NCI-H748 treated with DMSO at 0.1 percent for 48 hours (cell line): ENCODE measurements at places on chromosomes 1 and 21.

DNA sequence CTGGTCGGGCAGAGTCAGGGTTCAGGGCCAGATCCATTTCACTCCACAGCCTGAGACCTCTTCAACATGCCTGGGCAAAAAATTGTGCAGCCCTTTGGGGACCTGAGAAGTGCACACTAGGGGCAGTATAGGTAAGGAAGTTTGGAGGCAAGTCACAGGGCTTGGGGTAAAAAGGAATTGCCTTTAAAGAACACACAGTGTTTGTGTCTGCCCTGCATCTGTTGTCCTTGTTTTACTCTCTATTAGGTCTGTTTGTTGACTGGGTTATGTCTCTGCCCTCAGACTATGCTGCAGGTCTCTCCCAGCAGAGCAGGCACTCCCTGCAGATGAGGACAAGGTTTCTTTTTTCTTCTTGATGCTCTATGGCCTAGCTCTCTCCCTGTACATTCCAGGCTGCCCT, 22.0 kb downstream of the LDLRAD2 start:
- DNase-seq = no peak

- no peak for DNase-seq
Measured at GRCh38 chr1:32870615-32871363, at the start of gene FNDC5. Gene FNDC5 (minus strand): TSS chr1:32870912.

DNA sequence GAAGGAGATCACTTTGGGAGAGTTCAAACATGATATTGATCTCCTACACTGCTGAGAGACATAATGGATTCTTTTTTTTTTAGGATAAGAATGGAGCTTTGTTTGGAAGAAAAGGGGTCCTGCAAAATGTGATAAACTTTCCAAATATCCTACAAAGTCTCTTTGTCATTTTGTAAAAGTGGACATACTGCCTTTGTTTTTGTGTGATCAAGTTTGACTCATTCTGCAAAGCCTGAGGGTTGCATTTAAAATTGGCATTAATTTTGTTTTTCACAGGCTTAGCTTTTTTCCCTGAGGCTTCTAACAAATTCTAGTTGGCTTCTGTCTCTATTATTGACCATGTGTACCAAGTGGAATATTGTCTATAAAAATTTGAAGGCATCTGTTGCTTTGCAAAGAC, 113.2 kb downstream of the AK5 start:
- DNase-seq = no peak

DNA sequence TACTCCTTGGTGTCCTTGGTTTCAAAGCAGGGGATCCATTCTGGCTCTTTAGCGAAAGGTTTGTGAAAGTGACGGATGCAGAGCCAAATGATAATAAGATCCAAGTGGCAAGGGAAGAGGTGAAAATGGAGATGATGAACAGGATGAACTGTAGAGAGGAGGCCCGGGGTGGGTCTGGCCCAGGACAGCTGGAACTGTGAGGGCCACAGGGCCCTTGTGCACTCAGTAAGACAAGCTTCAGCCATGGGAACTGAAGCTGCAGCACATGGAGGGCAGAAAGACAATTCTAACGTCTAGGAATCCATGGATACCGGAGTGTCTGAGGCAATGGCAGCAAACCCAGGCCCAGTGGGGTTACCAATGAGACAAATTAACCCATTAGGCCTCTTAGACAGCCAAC, 4.8 kb downstream of the KCNA2 start:
- no peak for DNase-seq

GRCh38 chr1:32392325-32392724, 1.9 kb downstream of the BSDC1 start:
- no peak for DNase-seq

- no peak for DNase-seq
Measured at GRCh38 chr1:61285371-61285885, 203.1 kb downstream of the NFIA start.

DNA sequence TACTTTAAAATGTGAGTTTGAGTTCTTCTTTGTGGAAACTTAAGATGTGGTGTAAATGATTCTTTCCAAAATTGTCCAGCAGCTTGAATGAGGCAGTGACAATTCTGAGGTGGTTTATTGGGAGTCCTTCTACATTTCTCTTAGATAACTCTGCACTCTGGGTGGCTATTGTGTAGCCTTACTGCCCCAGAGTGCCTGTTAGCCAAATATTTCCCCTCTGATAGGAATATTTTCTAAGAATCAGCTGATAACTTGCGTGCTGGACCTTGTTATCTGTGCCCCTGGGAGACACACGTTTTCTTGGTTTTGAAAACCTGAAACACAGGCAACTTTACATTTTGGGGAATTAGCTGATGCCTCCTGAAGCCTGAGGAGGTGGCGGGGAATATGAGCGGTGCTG, 91.6 kb downstream of the CD247 start:
- no peak for DNase-seq

GRCh38 chr1:150207281-150207971, 28.5 kb downstream of the ANP32E start:
- no peak for DNase-seq

GRCh38 chr1:236348071-236348470, 46.0 kb upstream of the EDARADD start:
- DNase-seq = no peak

- DNase-seq = no peak
Measured at GRCh38 chr1:218209351-218209861, 75.7 kb upstream of the RRP15 start.
